Left kidney (tissue), 8 donors: ENCODE measurements at places on chromosomes 12 and 14.

DNA sequence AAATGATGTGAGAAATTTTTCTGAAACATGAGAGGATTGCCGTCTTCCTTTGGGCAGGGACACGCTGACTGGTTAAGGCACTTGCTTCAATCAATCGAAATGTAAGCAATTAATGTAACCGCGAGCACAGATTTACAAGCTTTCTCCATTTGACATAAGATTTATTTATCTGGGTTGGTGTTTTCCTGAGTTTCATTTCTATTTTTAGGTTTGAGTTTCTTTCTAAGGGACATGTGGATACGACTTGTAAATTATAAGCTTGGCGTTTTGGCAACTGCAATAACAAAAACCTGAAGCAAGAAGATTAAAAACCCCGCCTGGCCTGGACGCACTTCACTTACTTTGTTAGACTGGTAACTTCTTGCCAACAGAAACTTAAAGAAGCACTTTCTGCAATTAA, 20.3 kb upstream of the SINHCAF start:
- peak; percentile 70 for DNase-seq

- DNase-seq: no peak
These were observed 3.4 kb upstream of the TMEM229B start for GRCh38 chr14:67491741-67492507.

DNA sequence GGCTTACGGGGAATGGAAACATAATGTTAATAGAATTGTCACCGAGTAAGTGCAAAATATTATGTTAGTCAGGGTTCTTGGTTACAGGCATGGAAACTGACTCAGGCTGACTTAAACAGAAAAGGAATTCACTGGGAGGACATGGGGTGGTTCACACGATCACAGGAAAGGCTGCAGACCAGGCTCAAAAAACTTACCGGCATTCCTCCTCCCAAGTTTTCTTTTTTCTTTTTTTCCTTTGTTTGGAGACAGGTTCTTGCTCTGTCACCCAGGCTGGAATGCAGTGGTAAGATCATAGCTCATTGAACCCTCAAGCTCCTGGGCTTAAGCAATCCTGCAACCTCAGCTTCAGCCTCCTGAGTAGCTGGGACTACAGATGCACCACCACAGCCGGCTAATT, 11.9 kb upstream of the UBE2N start:
- DNase-seq: no peak

- no peak for DNase-seq
These were observed 57.8 kb downstream of the RIMBP2 start for GRCh38 chr12:130658145-130658911.

- DNase-seq: no peak
These were observed 213.7 kb upstream of the BMP4 start for GRCh38 chr14:54170301-54170700.

GRCh38 chr12:98549371-98550110, 34.2 kb downstream of the TMPO start:
- no peak for DNase-seq

GRCh38 chr12:104358353-104359003, 54.9 kb downstream of the EID3 start:
- peak; percentile 32 for DNase-seq

GRCh38 chr12:108888031-108888430, 8.1 kb downstream of the DAO start:
- DNase-seq: no peak

DNA sequence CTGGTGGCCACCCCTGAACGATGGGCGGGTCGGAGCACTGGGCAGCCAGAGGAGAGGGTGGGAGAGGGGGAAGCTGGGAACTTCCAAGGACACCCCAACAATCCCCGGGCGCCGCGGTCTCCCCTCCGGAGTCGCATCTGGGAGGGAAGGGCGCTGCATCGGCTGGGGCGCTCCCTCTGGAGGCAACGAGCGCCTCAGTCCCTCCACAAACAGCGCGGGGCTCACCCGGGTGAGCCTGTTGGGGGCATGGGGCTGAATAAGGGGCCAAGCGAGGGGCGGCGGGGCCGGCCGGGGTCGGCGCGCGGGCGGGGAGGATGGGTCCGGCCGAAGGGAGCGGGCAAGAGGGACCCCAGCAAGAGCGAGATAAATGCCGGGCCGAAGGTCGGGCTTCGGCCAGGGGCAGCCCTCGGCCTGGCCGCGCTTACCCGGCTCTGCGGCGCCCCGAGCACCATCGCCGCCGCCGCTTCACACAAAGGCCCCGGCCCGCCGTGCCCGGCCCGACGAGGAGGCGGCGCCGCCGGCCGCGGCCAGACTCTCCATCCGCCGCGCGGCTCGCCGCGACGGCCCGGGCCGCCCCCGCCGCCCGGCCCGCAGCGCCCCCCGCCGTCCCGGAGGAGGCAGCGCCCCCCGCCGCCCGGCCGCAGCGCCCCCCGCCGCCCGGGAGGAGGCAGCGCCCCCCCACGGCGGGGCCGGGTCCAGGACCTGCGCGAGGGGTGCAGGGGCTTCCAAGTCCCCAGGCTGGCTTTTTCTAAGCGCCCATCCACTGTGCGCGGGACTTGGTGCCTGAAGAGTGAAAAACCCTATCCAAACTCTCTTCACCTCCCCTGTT, at the start of gene ZBTB39:
Gene ZBTB39, minus strand, starts transcription at position 567 of the 829 bp plus-strand sequence. CDS start 1,629 bp downstream, outside the sequence.
- DNase-seq: peak; percentile 41

- DNase-seq: no peak
These were observed 108.5 kb downstream of the ANO6 start for GRCh38 chr12:45324391-45324790.

DNA sequence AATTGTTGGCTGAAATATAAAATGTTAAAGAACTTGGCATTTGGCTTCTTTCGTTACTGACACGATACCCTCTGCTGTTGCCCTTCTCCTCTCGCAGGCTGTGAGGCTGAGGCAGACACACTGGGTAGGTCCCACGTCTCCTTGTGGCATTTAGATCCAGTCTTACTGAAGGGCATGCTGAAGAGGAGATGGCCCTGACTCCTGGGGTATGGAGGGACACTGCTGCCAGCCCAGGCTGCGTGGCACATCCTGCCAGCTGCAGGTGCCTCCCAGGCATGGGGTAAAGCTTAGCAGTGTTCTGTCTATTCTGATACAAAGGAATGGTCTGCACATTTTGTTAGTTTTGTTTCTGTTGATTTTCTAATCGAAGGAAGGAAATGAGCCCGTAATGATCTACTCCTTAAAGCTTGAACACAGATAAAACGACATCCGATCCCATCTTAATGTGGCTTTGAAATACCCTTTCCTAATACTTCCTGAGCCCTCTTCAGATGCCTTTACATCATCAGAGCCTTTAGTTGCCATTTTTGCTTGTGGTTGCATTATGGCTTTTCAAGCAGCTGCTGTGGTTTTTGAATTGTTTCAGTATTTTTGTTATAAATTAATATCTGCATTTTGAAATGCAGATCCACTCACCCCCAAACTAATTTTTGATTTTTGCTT, 61.1 kb downstream of the WDR20 start:
- no peak for DNase-seq

DNA sequence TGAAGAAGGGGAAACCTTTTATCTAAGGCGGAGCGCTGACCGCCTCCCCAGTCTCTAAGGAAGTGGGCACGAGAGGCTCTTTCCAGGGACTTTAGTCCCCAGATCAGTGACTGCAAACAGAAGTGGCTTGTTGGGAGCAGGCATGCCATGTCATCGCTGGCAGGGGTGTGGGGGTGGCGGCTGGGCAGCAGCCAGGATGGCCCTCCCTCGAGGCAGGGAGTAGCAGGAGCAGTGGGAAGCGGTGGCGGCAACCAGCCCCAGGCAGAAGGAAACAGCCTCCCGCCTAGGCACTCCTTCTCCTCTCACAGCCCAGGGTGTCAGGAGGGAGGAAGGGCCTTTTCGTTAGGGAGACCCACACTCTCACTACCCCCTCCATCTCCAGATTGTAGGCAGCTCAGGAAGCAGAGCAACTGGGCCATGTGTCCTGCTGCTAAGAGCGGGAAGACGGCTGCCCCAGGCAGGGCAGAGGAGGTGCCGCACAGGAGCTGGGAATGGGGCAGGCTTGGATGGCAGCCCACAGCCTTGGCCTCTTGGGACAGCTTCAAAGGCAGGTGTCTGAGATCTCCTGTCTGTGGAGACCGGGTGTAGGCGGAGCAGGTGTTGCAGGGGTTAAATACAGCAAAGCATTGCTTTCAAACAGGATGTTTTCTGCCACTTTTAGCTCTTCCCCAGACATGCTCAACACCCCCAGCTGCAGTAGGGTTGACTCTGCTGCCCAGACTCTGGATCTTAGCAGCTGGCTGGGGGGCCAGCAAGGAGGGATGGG, 21.8 kb downstream of the VDR start:
- no peak for DNase-seq

DNA sequence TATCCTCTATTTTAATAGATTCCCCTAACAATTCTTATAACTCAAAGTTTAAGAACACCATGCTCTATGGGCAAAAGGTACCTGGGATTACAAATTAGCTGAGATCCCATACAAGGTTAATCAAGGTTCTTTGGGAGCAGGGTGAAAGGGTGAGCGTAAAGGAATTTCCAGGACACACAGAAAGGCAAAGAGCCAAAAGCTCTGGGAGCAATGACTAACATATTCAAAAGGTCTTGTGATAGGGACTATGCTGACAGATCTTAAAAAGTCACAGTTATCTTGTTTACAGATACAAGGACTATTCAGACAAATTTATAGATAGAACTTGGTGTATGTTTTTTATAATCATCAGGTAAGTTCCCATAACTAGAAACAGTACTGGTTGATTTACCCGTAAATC, 19.5 kb upstream of the PPFIBP1 start:
- no peak for DNase-seq

DNA sequence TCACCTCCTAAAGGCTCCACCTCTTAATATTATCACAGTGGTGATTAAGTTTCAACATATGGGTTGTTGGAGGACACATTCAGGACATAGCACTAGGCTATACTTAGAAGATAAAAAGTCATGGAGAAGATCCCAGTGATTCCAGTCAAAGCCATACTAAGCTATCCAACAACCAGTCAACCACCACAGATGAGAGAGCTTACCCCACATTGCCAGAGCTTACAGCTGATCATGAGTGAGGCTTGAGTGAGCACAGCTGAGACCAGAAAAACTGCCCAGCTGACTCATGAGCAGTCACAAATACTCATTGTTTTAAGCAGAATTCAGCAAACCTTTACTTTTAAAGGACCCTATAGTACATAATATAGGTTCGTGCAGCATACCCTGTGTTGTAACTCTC, 85.1 kb downstream of the DRAM1 start:
- no peak for DNase-seq

DNA sequence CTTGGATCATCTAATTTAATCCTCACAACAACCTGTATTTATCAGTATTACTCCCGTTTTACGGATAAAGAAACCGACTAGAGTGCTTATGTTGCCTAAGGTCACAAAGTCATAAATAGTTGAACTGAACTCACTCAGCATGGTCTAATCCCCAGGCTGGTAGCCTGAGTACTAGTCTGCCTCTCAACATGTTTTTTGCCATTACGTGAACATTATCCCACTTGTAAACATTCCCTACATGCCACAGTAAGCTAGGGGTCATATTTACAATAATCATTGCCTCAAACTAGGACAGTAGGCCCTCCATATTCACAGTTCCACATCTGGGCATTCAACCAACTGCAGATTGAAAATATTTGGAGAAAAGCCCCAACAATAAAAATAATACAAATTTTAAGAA, 12.1 kb downstream of the SNRPF start:
- DNase-seq: no peak
